ENCODE measurements at places on chromosomes 4 and X.

DNA sequence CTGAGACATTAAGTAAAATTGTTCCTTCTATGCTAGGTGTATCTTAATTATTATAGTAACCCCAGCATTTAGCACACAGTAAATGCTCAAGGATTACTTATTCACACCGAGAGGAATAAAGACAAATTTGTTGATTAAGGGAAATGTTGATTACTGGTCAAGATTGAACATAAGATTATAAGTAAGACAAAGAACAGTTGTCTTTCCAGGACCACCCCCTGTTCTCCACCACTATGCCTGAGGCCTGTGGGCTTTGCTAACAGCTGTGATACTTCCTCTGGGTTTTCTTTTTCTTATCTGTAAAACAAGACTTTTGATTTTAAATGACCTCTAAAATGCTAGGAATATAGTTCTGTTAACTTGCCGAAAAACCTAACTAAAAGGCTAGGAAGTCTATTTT lies 128.0 kb downstream of the DCLK2 start:
- DNase-seq: no peak

DNA sequence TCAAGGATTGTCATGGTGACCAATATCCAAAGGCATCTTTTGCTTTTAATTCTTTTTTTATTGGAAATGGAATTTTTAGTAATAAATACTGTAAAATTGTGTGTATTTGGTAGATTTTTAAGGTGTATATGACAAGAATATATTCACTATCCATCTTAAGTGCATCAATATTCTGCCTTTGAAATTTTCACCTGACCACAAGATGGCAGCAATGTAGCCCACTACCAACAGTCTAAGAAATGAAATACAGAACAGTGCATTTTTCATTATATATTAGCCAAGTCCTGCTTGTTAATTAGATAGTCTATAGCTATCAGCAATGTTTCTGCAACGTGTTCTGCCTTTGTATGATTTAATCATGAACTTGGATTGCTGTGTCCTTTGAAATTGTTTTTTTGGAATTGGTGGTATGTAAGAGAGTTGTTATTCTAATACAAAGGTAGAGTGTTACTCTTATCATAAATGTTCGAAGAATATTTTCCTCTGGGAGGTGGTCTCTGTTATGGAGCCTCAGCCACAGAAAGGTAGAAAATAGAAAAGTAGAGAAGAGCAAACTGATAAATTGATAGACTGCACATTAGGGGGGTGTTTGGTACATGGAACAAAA lies 38.2 kb downstream of the HPGDS start:
- DNase-seq: no peak

GRCh38 chr4:115484479-115484878 lies 371.1 kb upstream of the NDST4 start:
- no peak for DNase-seq

- DNase-seq: peak; percentile 3
Measured at GRCh38 chr4:164731827-164732474, 22.0 kb upstream of the SMIM31 start.

- no peak for DNase-seq
Measured at GRCh38 chr4:119679251-119679650, 50.6 kb upstream of the PDE5A start.

- no peak for DNase-seq
Measured at GRCh38 chrX:100895365-100896075, 21.4 kb upstream of the NOX1 start.

DNA sequence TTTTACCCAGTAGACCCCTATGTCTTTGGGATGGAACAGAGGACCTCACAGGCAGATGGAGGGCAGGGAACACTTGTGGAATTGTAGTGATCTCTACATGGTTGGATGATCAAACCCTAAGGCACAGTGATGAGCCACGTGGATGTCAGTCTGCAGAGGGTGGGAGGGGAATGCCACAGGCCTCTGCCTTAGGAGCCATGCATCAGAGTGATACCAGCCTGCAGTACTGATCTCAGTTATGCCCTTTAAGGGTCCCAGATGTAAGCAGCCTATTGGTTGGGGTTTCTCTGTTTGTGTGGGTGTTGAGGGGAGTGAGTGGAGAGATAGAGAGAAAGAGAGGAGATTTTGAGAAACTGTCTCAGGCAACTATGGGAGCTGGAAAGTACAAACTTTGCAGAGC lies 39.9 kb upstream of the XAGE1B start:
- no peak for DNase-seq

DNA sequence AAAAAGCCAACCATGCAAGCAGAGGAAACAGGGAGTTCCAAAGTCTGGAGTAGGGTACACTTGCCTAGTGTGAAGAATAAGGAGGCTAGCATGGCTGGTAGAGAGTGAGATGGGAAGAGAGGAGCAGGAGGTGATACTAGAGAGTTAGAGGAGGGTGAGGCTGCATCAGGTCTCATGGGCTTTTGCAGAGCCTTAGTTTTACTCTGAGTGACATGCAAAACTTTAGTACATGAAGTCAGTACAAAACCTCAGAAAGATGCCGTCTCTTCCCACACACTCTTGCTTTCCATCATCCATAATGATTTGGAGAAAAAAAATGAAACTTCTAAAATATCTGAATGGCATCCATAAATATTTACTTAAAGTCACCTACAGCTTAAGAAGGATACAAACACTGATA lies 5.0 kb downstream of the OPRPN start:
- no peak for DNase-seq

DNA sequence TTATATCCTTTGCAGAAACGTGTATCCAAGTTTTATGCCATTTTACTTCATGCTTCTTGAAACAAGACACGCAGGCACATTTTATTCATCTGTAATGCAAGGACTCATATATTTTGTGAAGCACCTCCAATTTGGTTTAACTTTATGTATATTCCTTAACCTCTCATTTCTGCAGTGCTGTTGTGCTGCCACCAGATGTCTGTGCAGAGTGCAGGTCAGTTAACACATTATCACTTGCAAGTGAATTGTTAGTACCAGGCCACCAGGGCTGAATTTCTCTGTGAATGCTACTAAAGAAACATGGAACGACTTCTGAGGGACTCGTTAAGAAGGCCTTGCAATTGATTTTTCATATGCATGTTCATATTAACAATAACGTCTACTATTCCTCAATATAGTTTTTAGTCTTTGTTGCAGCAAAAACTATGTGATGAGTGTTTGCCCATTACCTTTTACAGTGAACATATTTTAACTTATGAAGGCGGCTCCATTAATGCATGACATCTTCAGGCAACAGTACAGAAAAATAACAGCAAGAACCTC lies 770.3 kb downstream of the NLGN4X start:
- no peak for DNase-seq

- no peak for DNase-seq
Measured at GRCh38 chr4:151882072-151882803, 121.4 kb upstream of the GATB start.

GRCh38 chr4:89101256-89102161 lies 9.8 kb upstream of the TIGD2 start:
- DNase-seq: no peak

DNA sequence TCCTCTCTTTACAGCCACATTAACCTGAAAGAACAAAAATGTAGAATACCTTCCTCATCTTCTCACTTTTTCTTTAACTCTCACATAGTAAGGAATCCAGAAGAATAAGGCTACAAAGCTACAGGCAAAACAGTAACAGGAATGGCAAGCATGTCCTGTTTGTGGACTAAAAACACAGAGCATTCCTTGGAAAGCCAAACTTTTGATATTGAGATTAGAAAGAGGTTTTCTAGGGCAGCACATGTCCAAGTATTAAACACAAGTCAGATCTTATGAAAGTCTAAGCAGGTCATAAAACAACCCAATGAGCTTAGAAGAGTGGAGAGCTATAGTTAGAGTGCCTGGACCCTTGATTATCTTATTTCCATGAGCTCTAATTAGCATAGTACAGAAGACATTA lies 58.2 kb upstream of the FAM9C start:
- DNase-seq: no peak

DNA sequence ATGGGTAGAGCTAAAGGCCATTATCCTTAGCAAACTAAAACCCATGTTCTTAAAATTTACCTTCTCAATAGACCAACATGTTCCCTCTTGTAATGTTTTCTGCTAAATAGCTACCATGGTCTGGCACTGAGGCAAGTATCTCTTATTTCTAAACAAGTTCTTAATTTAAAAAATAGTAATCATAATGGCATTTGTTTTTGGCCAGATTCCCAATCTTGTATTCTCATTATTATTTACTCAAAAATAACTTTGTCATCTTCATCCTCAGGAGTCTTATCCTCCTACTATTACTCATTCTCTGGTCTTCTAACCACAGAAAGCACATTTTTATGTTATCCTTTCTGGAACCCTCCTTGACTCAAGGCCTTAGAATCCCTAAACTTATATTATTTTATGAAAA lies 931.2 kb downstream of the CCSER1 start:
- DNase-seq: no peak

- DNase-seq: no peak
Measured at GRCh38 chrX:139691843-139692505, 16.0 kb downstream of the MCF2 start.

GRCh38 chr4:6001680-6002491 lies 16.3 kb downstream of the C4orf50 start:
- no peak for DNase-seq

DNA sequence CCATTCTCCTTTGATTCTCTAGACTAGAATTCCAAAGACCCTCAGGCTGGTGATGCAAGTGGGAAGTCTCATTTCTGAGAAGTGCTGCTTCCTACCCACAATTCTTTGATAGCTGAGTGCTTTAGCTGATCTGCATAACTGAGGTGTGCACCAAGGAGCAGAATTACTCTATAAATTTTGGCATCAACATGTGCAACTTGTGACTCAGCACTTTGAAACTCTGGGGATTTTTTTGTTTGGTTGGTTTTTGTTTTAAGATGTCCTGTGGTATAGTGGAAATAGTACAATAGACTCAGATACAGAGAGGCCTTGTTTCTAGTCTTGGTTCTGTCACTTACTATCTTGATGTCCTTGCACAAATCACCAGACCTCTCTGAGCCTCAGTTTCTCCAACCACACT lies 148.4 kb downstream of the AR start:
- DNase-seq: no peak
